ENCODE measurements at places on chromosomes 6 and 20.

- no peak for DNase-seq
These were observed 166.3 kb upstream of the SULF2 start for GRCh38 chr20:47951521-47951971.

- no peak for DNase-seq
These were observed 578 bp downstream of the CD93 start for GRCh38 chr20:23085436-23086055.

GRCh38 chr6:146297815-146298214, 245.8 kb upstream of the RAB32 start:
- DNase-seq, result no peak

DNA sequence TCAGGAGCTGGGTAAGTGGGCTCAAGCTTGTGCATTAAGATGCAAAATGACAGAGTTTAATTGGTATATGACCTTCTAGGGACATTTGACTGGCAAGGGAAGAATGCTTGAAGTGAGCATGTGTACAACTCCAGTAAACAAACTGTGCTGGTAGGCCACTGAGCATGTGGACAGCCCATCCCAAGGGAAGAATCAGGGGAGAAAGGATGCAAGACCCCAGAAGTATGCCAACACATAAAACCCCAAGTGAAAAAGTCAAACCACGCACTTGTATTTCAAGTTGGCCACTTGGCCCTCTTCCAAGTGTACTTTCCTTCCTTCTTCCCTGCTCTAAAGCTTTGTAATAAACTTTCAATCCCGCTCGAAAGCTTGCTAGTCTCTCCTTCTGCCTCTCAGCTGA, 10.4 kb upstream of the THBD start:
- DNase-seq, result no peak

DNA sequence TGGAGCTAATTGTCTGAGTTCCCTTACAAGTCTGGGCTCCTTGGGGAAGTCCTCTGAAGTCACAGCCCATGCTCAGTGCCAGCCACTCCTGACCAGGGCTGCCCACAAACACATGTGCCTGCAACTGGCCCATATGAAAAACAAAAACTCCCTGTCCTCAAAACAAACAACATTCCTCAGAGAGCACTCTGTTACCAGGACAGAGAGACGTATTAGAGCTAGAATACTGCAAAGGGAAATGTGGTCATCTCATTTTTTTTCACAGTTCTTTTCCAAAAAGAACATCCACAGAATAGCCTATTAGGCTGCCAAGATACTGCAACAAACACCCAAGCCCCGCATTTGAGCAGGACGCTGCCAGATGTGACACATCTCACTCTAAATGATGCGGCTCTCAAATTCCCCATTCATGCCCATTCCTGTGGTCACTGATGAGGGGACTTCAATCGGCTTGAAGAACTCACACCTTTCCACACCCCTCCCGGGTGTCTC, 71.1 kb downstream of the SLC22A23 start:
- no peak for DNase-seq

DNA sequence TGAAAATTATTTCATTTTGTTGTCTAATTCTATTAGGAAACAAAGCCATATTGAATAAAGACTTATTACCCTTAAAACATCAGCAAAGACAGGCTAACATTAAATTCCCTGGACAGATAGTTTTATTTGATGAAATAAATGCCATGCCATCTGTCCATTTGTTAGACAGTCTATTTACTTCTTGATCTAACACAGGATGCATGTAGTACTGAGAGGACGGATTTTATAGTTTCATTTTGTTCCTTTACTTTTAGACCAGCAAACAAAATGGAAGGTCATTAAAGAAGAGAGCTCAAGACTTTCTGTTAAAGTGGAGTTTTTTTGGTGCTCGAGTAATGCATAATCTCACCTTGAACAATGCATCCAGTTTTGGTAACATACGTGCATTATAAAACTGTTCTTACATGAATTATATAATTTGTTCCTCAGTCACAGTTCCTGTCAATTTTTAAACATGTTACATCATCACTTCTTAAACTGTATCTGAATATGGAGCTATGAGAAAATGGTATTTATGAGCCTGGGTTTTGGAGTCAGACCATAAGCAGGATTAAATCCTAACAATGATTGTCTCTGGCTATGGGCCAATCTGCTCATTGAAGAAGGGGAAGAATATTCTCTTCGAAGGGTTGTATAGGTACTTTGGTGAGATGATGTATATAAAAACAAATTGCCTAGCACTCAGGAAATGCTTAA, 46.0 kb downstream of the RFX6 start:
- DNase-seq, result no peak

- DNase-seq, result no peak
These were observed 171.9 kb upstream of the PMEPA1 start for GRCh38 chr20:57881466-57882385.

GRCh38 chr6:3579652-3580175, 122.9 kb upstream of the SLC22A23 start:
- DNase-seq, result no peak

DNA sequence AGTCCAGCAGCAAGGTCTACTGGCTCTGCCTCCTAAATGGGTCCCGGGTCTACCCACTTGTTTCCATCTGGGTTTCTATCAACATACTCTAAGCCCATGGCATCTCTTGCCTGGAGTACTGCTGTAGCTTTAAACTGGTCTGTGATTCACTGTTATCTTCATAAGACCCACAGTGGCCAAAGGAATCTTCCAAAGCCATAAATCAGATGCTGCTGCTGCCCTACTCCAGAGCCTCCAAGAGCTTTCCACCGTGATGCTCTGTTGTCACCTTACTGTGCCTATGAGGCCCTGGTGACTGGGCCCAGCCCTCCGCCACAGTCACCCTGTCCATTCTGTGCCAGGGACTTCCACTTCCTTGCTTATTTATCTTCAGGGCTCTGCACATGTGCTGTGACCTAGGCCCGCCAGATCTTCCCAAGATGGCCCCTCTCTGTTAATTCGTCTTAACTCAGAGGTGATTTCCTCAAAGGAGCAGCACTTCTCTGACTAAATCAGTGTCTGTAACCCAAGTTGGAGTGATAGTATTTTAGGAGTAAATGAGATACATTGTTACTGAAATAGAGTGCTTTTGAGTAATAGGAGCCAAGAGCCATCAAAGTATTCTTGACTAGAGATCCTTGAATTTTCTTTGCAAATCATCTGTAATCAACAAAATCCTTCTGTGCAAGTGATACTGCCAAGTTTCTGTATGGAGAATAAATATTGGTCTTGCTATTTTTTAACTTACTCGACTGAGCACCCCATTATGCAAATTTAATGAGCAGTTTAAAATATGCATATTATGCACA, 102.5 kb downstream of the PPP1R14C start:
- DNase-seq, result no peak

DNA sequence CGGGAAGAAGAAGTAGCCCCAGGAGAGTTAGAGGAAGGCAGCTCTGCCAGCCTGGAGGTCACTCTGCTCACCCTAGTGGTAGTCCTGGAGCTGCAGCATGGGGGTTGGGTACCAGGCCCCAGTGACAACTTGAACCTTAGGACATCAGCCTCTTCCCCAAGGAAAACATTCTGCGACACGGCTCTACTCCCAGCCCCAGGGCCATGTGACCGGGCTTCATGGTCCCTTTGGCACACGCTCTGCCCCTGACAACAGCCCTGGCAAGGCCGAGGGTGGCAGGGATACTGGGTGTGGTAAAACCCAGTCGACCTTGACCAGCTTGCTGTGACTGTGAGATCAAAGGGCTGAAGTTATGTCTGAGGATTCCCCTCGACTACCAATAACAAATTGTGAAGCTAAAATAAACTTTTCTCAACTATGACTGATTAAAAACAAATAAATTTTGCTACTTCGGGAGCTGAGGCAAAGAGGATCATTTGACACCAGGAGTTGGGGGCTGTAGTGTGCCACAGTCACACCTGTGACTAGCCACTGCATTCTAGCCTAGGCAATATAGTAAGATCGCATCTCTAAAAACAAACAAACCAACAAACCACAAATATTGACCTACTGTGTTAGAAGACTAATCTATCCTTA, 24.4 kb upstream of the ARID1B start:
- DNase-seq, result no peak

DNA sequence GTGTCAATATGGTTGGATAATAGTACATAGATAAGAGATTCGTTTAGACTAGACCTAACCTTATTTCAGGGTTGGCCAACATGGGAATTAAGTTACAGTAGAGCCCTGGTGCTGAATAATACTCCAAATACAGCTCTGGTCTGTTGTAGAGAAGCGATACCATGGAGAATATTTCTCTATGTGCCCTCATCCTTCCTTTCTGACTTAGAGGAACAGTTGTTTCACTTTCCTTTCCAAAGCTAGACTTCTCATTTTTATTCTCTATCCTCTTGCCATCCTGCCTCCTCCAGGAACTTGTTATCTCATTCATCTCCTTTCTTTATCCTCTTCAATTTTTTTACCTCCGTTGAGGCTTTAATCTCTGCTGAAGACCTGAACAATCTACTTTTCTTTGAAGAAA, 68.9 kb downstream of the EDN1 start:
- no peak for DNase-seq

DNA sequence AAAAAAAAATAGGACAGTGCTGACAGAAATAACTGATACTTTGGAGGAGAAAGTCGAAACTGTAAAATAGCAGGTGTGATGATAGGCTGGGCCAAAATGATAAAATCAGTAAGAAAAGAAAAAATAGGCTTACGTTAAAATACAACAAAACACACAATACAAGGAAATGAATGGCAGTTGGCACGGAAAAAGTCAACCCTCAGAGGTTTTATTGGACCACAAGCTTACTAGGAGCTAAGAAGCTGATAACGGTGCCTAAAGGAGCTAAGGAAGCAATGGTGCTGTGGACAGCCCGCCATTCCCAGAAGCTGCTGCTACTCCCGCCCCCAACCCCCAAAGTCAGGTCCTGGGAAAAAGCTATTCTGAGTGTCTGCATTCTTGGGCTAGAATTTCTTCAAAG, 55.9 kb upstream of the RNF146 start:
- DNase-seq, result no peak

DNA sequence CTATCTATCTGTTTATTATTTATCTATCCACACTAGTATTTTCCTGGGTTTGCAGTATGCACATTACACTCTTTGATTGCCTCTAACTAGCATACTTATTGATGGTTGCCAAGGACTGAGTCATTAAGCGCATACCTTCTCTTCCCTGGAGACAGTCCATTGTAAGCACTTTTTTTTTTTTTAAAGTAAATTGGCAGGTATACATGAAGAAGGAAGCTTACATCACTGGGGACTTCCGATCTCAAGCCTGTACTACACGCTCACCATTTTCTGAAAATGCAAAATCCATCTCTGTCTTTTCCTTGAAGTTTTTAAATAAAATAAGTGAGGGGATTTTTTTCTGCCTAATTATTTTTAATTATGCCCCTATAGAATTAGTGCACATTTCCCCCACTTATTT, 63.5 kb downstream of the HMGN3 start:
- DNase-seq, result peak; percentile 35

- DNase-seq, result no peak
These were observed 2.1 kb upstream of the TBXT start for GRCh38 chr6:166169549-166170421.

GRCh38 chr20:21713901-21714296, 8.4 kb downstream of the PAX1 start:
- DNase-seq, result no peak

DNA sequence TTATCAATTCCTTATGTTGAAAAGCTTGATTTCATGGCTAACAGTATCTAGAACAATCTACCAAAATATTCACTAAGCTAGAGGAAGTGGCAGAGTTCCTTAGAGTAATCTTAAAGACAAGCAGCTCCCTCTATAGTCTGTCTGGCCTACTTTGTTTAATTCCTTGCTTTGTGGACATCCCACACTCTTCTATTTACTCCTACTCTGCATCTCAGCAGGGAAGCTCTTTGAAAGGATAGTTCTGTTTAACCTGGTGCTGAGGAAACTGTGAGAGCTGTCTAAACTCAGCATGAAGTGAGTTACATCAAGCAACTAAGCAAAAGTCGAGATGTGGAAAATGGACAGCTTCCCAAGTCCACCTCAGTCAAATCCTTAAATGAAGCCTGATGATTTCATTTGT, 4.3 kb downstream of the REV3L start:
- DNase-seq, result no peak

DNA sequence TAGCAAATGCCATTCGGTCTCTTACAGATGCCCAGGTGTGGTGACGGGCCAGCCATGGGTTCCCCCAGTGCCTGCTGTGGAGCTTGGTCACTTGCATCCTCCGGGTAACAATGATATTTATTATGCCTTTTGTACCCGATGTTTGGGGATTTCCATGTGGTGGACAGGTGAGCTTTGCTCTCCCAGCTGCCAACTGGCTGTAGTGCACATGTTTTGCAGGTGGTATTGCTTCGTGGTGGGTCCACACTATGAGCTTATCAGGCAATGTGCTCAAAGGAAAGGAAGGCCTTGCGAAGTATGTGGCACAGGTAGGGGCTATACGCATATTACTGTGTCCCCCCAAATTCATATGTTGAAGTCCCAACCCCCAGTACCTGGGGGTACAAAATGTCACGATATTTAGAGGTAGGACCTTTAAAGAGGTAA, 4.2 kb upstream of the CTCFL start:
- DNase-seq, result no peak

DNA sequence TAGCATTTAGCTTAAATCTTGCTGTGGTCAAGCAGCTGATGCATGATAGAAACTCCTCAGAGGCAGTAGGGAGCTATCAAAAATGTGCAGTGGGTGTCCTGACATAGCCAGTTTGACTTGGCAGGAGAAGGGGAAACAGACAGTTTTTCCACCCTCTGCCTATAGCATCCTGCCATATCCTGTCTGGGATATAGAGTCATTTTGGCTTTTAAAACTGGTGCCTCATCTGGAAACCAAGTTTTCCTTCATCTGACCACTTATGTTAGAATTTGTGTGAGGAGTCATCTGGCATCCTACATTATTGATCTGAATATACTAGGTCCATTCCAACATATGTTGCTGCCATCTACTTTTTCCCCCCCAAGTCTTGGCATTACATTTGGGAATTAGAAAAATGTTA, 284.1 kb downstream of the CD109 start:
- DNase-seq, result no peak

DNA sequence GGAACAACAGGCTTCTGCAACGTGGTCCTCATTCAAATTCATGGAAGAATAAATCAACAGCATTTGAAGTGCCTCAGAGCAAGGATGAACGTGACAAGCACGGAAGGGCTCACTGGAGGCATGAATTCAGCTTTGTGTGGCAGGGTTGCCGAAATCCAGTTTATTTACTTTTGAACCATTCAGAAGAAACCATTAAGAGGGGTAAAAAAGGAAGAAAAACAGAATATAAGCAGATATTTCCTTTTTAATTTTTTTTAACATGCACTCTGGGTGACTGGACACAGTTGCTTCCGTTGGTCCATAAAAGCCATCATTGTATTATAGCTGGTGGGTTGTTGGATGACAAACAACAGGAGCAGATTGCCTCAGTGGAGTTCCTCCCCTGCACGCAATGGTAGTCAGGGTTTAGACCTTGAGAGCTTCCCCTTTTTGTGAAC, 17.3 kb upstream of the SNRPB2 start:
- no peak for DNase-seq

- no peak for DNase-seq
These were observed 180.5 kb upstream of the OPRM1 start for GRCh38 chr6:153858529-153858928.

All from kidney epithelial cell (primary cell).